ENCODE measurements at places on chromosomes 4 and X.

DNA sequence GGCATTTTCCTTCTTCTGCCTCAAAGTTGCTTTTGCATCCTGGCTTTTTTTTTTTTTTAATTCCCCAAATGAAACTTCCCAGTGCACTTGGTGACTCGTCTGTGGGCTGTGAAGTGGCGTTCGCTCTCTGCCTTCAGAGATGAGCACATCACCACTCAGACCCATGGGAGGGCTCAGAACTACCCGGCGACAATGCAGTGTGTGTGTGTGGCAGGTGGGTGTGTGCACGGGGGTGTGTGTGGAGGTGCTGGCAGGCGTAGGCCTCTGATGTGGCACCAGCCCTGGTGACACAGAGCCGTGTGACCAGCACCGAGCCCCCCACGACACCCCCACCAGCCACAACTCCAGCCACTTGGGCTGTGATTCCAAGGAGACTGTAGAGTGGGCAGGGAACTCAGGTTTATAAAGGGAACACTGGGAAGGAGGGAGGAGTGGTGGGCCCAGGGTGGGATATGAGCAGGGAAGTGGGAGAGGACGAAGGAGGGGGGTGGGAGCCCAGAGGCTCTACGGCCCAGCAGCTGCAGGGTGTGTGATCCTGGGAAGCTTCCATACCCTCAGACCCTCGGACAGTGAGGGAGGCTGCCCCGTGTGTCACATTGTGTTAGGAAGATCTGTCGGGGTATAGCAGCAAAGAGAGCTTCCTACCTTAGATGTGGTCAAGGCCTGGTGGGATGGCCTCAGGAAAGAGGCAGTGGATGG is 6.0 kb upstream of the WFS1 start:
- DNase-seq, result no peak

GRCh38 chrX:43474321-43474720 is 181.8 kb upstream of the MAOA start:
- DNase-seq, result no peak

DNA sequence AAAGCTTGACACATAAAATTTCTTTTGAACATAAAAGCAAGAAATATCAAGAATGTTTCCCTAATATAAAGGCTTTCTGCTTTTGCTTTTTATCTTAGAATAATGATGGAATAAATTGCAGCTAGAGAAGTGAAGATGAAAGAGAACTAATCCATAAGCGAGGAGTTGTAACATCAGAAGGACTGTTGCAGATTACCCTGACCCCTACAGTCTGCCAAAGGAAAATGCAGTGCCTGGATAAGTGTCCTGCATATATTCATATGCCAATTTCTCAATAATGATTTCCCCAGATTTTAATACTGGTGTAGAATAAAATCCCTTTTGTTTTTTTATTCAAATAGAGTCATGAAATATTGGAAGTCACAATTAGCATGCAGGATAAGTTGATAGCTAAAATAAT is 115.9 kb downstream of the MAGEC2 start:
- no peak for DNase-seq

- DNase-seq, result no peak
Measured at GRCh38 chr4:48862661-48863060, 31.8 kb downstream of the OCIAD1 start.
